ENCODE measurements at places on chromosomes 13 and 19.

GRCh38 chr13:39602277-39602613, 748 bp downstream of the LHFPL6 start:
- no peak for DNase-seq

GRCh38 chr19:18135712-18136584, 17.0 kb upstream of the PIK3R2 start:
- DNase-seq = no peak

DNA sequence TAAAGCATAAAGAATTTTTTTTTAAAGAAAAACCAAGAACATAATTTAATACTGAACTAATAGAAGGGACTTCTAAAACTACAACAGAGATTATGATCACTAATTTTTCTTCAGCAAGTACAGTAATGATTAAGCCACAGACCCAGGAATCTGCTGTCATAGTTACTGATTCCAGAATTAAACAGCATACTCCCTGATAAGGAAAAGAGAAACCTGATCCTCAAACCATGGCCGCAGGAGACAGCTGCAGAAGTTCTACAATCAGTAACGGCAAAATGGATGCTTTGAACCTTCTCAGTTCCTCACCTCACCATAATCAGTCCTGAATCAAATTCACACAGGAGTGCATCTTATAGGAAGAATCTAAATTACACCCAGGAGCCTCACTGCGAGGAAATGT, 939.0 kb upstream of the SLITRK1 start:
- DNase-seq = no peak

GRCh38 chr13:31631746-31632145, 107.6 kb upstream of the RXFP2 start:
- DNase-seq = no peak

DNA sequence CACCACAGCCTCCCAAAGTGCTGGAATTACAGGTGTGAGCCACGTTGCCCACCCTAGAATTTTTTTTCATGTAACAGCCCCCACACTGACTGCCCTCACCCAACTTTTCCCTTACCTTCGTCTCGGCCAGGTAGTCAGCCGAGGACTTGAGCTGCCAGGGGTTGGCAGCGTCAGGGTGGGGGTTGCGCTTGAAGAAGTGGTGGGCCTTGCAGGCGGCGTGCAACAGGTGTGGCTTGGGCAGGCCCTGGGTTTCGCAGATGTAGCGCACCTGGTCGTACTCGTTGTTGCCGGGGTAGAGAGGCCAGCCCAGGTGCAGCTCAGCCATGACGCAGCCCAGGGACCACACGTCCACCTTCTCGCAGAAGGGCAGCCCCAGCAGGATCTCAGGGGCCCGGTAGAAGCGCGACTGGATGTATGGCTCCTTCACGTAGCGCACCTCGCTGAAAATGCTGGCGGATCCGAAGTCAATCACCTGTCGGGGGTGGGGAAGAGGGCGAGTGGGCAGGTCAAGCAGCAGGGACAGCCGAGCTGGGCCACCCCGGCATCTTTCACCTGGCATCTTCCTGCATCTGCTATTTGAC, 6.2 kb downstream of the HIPK4 start:
- DNase-seq = no peak

DNA sequence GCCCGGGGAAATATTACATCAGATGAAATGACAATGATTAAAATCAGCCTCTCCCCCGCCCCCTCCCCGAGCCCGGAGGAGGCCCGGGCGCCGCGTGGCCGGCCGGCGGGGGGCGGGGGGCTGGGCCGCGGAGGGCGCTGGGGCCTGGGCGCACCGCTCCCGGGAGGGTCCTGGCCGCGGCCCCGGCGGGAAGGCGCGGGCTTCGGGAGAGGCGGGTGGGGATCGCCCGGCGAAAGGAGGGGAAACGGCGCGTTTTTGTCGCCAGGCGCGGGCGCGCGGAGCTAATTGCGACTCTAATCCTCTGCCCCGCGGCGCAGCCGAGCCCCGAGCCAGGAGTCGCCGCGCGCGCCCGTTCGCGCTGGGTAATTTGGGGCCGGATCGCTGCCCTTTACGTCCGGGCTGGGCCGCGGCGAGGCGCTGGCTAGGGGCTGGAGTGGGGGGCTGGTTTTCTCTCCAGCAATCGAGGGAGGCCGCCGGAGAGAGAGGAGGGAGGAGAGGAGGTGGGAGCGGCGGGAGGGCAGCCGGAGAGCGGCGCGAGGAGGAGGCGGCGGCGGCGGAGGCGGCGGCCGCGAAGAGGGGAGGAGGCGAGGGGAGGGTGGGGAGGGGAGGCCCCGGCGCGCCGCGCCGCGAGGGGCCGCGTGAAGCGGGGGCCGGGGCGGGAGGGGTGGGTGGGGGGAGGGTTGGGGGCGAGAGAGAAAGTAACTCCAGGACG, at the start of gene KCTD15:
TSS of gene KCTD15 (plus strand) at position 707 of the 712 bp plus-strand sequence. CDS start 3,585 bp downstream, outside the sequence.
- no peak for DNase-seq

DNA sequence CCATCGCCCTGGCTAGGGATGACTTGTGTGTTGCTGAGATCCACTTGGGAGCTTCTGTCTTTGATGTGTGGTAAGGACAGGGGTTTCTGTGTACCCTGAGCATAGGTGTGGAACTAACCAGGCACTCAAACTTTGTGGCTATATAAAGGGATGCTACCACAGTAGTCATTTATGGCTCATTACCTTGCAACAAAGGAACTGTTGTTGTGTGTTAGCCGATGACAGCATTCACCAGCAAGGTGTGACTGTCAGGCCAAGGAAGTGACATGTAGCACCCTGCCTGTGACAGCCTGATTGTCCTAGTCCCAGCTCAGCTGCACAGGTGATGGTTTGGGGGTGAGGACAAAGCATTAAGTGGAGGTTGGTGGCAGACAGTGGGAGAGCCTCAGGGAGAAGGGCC, 73.6 kb downstream of the COG3 start:
- no peak for DNase-seq

DNA sequence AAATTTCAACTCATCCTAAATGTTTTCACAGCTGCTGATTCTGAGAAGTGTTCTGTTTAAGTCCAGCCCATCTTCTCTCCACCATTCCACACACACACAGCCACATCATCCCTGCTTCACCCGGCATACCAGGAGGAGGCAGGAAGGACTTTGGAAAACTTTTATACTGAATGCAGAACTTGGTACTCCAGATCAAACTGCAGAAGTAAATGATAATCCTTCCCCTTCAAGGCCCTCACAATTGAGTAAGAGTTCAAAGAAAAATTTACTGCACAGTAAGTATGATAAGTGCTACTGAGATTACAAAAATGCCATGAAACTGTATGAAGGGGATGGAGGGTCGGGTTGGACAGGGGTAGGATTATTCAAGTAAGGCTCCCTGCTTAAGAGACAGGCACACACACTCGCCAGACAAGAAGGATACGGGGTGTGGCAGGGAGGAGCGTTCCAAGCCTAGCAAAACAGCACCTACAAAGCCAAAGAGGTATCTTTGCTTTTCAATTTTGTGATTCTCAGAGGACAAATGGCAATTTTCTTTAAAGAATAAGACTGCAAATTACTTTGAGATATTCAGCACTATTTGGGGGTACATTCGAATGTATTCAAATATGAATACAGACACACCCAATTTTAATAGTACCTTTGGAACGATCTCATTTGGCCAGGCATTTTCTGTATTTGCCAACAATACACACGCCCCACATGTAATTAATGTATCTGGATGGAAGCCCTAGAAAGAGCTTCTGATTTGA, 2.5 kb downstream of the USP12 start:
- no peak for DNase-seq

DNA sequence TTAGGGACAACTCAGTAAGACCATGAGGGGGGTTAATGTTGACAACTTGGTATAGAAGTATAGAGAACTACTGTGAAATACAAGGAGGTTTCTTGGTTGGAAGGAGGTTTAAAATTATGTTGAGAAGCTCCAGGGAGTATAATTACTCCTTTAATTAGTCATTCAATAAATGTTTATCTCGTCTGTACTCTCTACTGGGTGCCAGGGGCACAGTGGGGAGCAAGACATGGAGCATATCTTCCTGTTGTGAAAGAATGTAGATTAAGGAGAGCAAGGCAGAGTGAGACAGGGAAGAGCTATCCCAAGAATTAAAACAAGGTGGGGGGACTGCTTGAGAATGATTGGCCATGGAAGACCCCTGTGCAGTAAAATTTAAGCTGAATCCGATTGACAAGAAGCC, 33.7 kb upstream of the TDRD3 start:
- no peak for DNase-seq

DNA sequence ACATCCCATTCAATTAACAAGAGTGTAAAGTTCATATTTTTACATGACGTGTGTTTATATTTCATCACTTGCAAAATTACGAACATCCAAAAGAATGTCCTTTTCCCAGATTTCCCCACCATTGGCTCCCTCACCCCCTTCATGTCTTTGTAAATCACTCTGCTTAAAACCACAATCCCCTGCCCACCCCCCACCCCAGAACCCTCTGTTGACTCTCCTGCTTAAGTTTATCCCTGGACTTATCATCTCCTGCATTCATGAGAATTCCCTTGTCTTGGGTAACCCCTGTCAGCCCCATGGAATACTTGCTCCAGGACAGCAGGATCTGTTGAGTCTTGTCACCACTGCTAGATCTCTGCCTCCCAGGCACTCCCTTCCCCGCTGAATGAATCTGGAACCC, 109.9 kb downstream of the COL4A1 start:
- DNase-seq = no peak

GRCh38 chr19:8129061-8129618, 20.3 kb downstream of the FBN3 start:
- no peak for DNase-seq

DNA sequence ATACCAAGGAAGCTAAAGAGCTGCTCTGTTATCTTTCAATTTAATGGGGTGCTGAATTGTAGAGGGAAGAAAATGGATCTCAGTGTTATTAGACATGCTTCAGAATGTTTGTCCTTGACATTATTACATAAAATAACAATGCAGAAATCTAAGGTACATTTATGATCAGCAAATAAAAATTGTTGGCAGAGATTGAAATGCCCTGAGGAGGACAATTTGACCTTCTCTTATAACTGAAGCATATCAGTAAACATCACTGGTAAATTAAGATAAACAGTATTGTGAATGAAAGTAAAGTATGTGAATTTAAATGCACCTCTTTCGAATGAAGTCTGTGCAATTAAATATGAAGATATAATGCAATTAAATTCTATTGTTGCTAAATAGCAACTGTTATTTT, 1362.1 kb upstream of the ATXN8OS start:
- no peak for DNase-seq

DNA sequence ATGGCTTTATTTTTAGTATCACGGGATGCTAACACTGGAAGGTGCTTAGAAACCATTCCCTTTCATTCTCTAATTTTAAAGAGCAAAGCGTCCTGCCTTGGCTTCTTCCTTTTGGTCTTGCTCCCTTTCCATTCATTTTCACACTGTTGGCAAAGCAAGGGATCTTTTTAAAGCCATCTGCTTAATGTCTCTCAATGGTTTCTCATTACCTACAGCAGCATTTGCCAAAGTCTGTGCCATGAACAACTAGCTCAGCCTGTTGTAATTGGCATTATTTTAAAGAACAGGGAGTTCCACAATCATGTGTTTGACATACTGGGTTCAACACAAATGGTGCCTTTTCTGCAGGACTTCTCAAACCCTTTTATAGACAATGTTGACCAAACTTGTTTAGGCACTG, 444.3 kb downstream of the GPC6 start:
- no peak for DNase-seq

DNA sequence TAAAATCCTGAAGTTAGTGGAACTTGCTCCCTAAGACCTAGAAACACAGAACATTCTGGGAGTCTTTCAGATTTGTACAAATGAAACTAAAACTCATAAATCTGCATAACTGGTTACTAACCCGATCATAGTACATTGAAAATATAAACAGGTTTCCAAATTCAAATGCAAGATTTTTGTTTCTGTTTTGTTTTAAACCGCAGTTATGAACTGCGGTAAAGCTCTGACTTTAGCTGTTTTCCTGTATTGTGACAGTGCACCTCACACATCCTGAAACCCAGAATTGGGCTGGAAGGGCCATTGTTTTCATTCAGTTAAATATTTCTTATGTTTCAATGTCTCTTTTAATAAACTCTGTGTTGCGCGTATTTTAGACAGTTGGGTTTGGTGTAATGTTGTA, 204.7 kb downstream of the SHISA2 start:
- DNase-seq = no peak

- DNase-seq = no peak
Observed at GRCh38 chr19:33206261-33207039, 12.3 kb downstream of the LRP3 start.

DNA sequence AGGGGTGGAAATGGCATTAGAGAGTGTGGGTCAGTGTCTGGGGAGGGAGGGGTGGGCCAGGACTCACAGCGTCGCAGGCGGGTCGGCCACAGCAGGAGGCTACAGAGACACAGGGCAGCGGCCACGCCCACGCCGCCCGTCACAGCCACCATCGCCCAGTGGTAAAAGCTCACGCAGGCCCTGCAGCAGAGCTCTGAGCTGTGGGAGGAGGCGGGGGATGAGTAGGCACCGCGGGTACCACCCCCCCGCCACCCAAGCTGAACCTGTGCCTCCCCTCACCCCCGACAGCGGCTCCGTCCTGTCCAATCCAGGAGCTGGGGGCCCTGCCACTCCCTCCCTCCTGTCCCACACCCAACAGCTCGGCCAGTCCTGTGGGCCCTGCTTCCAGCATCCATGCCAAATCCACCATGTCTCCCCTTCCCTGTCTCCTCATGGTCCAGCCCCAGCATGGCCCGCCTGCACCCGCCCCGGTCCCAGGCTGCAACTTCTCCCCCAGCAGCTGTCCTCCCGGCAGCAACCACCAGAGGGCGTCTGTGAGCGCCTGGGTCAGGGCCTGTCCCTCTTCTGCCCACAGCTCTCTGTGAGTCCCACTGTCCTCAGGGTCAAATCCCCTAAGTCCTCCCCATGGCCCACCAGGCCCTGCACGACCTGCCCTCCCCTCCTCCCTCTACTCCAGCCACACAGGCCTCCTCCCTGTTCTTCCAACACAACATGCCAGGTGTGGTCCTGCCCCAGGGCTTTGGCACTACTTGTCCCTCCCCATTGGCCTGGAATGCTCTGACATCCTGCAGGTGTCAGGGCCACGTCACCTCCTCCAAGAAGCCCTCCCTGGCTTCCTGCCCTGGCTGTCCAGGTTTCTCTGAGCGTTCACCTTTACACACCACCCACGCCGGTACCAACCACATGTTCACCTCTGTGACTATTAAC, 6.0 kb downstream of the TEKTIP1 start:
- DNase-seq = no peak

- DNase-seq = no peak
Observed at GRCh38 chr13:25776722-25777121, 275.1 kb downstream of the SHISA2 start.

DNA sequence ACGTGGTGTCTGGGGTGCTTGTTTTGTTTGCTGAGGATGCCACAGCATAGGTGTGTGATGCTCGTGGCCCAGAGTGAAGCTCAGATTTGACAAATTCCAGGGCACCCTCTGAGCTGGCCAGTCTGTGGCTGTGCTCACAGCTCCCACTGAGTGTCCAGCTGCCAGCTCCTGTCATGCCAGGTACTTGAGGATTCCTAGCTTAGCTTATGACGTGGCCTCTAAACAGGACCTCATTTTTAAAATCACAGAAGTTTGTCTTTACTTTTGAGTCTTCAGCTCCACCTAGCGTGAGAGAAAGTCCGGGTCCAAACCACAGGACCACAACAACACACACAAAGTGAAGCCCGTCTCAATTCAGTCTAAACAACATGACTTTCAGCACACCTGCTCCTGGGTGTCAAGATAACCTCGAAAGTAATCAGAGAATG, 117.3 kb downstream of the RAB20 start:
- no peak for DNase-seq

- DNase-seq = no peak
Observed at GRCh38 chr19:6464070-6464873, at the start of gene CRB3. Gene CRB3, plus strand, starts transcription at chr19:6464271. Its CDS starts 431 bp downstream, at chr19:6464702.

GRCh38 chr13:87295636-87296035, 375.5 kb upstream of the SLITRK5 start:
- no peak for DNase-seq

GRCh38 chr19:55353803-55354697, 469 bp downstream of the COX6B2 start:
- no peak for DNase-seq
